ENCODE measurements at places on chromosomes 7 and 10. TPM values are rescaled to one million over a fixed set of nuclear protein-coding genes. Genes with fewer than 3 reads are reported as not detected.

- peak; percentile 89 for DNase-seq
- no peaks in the 10 kb centered on the region for H3K27me3 ChIP-seq
- H3K4me1 ChIP-seq: peaks cover 17% of the 10 kb centered on the region
- H3K27ac ChIP-seq: no peak overlapping the region
- H3K4me3 ChIP-seq: no peak overlapping the region
- H3K36me3 ChIP-seq: no peaks in the 10 kb centered on the region
These were observed 71.2 kb upstream of the EFCAB10 start for GRCh38 chr7:105652359-105652993.

- no peak overlapping the region for H3K27ac ChIP-seq
- DNase-seq: no peak
- H3K27me3 ChIP-seq: no peaks in the 10 kb centered on the region
- H3K4me3 ChIP-seq: no peak overlapping the region
These were observed 116.7 kb upstream of the TMEM106B start for GRCh38 chr7:12094365-12094921.

DNA sequence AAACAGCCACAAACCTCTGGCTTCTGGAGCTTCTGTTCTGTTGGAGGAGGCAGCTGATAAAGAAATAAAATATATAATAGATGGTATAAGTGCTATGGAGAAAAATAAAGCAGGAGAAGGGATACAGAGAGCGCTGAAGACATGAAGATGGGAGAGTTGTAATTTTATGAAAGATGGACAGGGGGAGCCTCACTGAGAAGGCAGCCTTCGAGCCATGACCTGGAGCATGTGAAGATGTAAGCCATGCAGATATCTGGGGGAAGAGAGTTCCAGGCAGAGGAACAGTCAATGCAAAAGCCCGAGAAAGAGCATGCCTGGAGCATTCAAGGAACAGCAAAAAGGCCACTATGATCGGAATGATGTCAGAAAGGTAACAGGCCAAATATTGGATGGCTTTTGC lies 187.5 kb downstream of the KIAA1217 start:
- no peaks in the 10 kb centered on the region for H3K36me3 ChIP-seq
- H3K4me3 ChIP-seq: no peak overlapping the region
- H3K4me1 ChIP-seq: no peaks in the 10 kb centered on the region

GRCh38 chr10:5596611-5597341 lies 69.6 kb downstream of the ASB13 start:
- no peak overlapping the region for H3K27ac ChIP-seq
- H3K4me3 ChIP-seq: no peak overlapping the region
- no peaks in the 10 kb centered on the region for H3K36me3 ChIP-seq
- H3K4me1 ChIP-seq: no peaks in the 10 kb centered on the region
- no peak for DNase-seq
- H3K27me3 ChIP-seq: no peaks in the 10 kb centered on the region

DNA sequence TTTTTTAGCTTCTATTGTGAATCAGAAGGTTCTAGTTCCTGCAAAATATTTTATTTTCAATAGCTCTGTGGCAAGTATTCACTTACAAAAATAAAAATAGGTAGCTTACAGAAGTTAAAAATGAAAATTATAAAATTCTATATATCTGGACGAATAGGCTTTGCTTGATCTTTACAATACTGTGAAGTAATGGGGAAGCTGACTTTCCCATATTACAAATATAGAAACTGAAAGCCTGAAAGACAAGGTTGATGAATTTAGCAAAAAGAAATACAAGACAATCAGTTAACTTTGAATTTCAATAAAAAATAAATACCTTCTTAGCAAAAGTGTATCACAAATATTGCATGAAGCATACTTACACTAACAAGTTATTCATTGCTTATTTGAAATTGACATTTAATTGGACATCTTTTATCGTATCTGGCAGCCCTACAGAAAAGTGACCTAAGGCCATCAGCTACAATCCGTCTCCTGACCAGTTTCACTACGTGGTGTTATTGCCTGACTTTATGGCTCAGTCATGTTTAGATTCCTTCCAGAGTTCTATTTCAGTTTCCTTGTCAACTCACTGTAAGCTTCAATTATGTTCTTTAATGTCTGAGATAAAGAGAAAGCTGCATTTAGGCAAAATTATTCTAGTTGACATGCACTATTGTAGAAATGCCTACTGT lies 310.5 kb upstream of the HGF start:
- H3K27me3 ChIP-seq: no peaks in the 10 kb centered on the region
- no peak overlapping the region for H3K4me3 ChIP-seq
- no peak overlapping the region for H3K27ac ChIP-seq
- no peaks in the 10 kb centered on the region for H3K36me3 ChIP-seq
- DNase-seq: no peak

DNA sequence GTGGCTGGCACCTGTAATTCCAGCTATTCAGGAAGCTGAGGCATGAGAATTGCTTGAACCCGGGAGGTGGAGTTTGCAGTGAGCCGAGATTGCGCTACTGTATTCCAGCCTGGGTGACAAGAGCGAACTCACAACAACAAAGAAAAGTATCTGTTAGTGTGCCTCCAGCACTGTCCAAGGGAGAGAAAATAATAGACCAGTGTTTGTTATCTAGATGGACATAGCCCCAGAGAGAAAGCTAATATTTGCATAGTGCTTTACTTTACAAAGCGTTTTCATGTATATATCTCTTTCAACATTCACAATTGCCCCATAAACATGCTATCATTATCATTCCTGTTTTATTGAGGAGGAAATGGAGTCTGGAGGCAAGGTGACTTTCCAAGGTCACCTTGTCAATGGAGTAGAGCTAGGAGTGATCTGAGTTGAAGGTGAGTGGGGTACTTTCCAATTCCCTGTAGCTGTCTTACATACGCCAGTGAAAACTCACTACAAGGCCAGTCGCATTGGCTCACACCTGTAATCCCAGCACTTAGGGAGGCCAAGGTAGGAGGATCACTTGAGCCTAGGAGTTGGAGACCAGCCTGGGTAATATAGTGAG lies 49.7 kb upstream of the KIF5B start:
- DNase-seq: no peak
- no peaks in the 10 kb centered on the region for H3K36me3 ChIP-seq
- no peaks in the 10 kb centered on the region for H3K27me3 ChIP-seq
- peaks cover 2% of the 10 kb centered on the region for H3K4me1 ChIP-seq
- no peak overlapping the region for H3K4me3 ChIP-seq
- no peak overlapping the region for H3K27ac ChIP-seq

ADIRF gene
- 21.4 TPM for total RNA-seq

All from testis (tissue), 5 donors.